ENCODE measurements at places on chromosomes 12 and 14.
A peak's percentile ranks its signal among the peaks of the same experiment; 100 is the strongest.

DNA sequence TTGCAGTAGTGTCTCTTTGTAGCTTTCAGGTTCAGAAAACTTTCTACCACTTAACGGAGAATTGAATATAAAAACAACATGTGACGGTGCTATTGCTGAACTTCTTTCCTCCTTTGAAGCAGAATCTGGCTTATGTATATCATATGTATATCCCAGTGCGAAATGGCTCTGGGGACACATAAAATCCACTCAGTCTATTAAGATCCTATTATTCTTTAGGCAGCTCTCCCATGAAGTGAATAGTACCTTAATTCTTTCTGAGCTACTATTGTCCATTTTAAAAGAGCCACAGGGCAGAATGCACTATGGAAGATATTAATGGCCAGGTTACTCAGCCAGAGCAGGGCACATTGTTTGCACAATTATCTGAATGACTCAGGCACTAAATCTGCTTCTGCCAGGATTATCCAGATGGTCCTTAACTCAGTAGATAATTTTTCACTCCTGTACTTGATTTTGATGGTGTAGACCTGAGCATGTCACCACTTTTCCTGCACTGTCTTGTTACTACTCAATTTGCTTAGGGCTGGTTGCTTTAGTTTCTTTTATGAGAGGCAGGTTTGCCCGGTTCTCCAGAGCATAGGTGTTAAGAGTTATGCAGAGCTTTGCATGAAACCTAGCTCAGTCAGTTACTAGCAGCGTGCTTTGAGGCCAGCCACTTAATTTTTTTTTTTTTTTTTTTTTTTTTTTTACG lies 5.5 kb downstream of the CNTN1 start:
- DNase-seq, result no peak

DNA sequence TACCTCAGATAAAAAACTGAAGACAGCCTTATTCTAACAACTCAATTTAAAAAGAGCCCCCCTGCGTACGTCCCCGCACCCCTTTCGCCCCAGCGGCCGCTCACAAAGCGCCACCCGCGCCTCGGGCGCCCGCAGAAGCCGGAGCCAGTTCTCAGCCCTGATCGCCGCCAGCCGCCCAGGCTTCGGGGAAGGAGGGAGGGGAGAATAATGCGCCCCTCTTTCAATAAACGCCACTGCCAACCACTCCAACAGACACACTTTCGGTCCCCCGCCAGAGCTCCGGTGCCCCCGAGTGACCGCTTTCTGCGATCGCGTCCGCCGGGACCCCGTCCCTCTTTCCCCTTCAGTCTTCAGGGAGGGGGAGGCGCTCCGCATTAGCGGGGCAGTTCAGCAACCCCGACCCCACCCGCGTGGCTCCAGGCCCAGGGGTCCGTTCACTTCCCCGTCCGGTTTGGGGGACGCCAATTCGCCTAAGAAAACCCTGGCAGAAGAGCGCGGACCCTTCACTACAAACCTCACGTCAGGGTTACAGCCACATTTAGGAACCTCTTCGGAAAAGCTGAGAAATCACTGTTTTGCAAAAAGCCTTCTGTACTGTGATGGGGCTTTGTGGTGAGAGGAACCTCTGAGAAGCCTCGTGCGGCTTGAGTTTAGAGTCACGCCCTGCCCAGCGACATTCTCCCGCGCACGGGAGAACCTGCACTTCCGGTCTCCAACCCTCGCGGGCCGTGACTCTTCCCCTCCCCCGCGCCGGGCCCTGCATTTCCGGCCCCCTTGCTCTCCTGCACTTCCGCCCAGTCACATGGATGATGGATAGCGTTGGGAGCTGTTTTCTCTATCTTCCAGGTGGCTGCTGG lies 18.7 kb downstream of the FOXG1 start:
- DNase-seq, result no peak

- no peak for DNase-seq
These were observed 577 bp upstream of the TPCN1 start for GRCh38 chr12:113220593-113221180.

GRCh38 chr14:104735830-104736642 lies 12.0 kb downstream of the ADSS1 start:
- peak; percentile 75 for DNase-seq

- DNase-seq, result no peak
These were observed 65.3 kb downstream of the KLHL28 start for GRCh38 chr14:44896275-44897040.

- no peak for DNase-seq
These were observed 1.6 kb downstream of the ZFYVE26 start for GRCh38 chr14:67814821-67815220.
